Motor neuron (in vitro differentiated cells): ENCODE measurements at places on chromosomes 12 and 14. TPM values are rescaled to one million over a fixed set of nuclear protein-coding genes. Genes with fewer than 3 reads are reported as not detected.

CHURC1 gene
- 43.1 and 44.7 TPM in 2 replicates for total RNA-seq

AVPR1A gene
- 0.10 TPM in 1 of 2 replicates, not detected in the other for total RNA-seq

IL31 gene
- not detected in 2 replicates for total RNA-seq

GALNT6 gene
- total RNA-seq: 50.4 and 56.1 TPM in 2 replicates

GPR84 gene
- total RNA-seq: 0.38 TPM in 1 of 2 replicates, not detected in the other
